Activated gamma-delta T cell treated with anti-CD3 and anti-CD28 coated beads, Interleukin-2, amount 50 U/mL, for 16 hours (primary cell): ENCODE measurements at places on chromosomes 7 and 10.

DNA sequence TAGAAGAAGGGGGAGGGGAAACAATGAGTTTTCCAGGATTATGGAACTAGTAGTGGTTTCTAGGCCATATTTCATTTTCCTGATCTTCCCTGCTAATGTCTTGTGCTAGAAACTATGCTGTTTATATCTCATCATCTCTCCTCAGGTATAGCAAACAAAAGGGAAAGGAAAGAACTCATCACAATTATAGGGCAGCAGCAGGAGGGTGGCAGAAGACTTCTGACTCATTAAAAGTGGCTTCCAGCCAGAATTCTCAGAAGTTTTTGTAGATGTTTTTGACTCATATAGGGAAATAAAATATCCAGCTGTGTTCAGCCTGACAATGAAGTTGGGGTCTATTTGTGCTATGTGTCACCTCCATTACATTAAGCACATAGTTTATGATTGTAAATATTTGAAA, 6.5 kb downstream of the AHR start:
- no peak for DNase-seq

DNA sequence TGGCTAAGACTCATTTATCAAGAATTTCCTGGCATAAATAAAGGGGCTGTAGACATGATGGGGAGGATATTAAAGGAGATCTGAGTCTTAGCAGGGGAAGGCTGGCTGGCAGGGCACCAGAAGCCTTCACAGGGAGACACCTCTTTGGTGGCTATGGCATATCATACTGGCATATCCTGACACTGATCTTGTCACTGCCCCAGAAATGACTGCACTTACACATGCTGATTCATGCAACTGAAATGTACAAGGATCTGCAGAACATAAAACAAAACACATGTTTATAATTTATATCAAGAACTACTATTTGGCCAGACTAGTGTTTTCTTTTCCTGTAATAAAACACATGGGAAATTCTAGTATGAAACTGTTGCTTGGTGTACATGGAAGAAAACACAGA, 5.5 kb upstream of the LIPN start:
- no peak for DNase-seq

GRCh38 chr7:6403907-6404306, 43.8 kb downstream of the DAGLB start:
- no peak for DNase-seq

DNA sequence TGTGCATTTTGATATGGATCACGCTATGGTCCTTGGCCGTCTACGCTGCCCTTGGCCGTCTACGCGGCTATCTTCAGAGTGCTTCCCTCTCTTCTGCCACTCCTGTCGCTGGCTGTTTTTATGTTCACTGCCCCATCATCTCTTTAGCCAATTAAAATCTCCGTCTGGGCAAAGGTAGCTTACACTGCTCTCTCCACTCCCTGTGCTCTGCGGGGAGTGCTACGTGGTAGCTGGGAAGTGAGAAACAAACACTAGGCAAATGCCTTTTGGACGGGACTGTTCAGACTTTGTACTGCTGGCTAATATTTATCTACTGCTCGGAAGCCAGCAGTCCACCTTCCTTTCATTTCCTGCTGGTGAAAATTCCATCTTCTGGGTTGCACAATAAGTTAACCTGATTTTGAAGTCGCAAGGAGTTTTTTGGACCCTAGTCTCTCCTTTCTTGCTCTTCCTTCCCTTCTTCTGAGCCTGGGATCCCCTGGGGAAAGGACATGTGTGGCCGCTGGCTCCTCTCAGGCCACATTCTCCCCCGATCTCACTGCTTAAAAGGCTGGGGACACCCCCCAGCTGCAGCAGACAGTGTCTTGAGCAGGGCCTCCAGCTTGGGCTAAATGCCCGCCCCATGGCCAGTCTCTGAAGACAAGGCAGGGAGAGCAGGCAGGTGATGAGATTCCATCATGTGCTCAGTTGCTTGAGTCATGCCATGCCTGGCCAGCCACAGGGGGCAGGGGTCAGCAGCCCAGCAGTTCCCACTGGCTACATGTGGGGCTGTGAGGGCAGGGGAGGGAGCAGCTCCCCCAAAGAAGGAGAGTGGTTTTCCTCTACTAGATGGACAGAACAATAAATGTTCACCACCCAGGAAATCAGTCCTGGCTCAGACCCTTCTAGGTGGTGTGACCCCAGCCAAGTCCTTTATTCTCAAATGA, 25.5 kb upstream of the RBM33 start:
- no peak for DNase-seq

DNA sequence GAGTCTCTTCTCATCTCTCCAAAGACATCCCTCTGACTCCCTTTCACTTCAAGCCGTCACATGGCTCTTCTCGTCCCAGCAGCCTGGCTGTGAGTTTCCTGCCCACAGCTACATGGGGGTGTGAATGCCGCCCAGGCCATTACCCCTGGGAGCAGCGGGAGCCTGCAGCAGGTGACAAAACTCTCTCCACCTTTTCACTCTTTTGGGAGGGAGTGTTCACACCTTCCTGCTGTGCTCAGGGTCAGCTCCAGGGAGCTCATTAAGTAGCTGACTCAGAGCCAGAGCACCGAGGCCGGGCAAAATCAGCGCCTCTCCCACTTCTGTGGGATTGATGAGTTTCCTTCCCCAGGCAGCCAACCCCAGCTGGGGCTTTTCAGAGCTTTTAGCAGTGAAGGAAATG, 271.3 kb downstream of the TYW1 start:
- no peak for DNase-seq

- DNase-seq: no peak
These were observed 77.7 kb downstream of the OTUD1 start for GRCh38 chr10:23516530-23516929.

GRCh38 chr10:70958396-70958795, 70.0 kb upstream of the PCBD1 start:
- no peak for DNase-seq

DNA sequence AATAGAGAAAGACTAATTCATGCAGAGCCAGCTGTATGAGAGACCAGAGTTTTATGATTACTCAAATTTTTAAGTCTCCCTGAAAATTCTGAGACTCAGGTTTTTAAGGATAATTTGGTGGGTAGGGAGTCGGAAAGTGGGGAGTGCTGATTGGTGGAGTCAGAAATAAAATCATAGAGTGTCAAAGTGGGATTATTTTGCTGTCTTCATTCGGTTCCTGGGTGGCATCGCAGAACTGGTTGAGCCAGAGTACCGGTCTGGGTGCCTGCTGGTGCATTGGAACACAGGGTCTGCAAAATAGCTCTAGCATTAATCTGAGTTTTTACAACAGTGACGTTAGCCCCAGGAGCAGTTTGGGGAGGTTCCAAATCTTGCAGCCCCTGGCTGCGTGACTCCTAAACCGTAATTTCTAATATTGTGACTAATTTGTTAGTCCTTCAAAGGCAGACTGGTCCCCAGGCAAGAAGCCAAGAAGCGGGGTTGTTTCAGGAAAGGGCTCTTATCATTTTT, 32.4 kb downstream of the GPRIN2 start:
- no peak for DNase-seq

GRCh38 chr7:135729230-135729629, 1.2 kb upstream of the SLC13A4 start:
- DNase-seq: no peak

DNA sequence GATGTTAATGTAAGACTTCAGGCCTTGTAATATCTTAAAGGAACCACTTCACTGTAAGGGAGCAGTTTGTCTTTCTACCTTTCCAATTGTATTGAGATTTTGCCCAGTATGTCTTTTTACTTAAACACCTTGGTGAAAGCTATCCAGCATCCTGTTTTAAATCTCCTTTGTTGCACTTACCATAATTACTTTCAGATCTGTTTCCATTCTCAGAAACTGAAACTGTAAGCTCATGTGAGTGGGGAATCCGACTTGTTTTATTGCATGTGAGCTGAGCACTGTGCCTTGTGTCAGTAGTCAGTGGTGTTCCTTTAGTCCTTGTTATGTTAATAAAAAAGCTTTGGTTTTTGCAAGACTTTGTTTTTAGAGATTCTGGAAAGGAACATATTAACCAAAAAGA, 42.2 kb downstream of the BMPR1A start:
- no peak for DNase-seq

DNA sequence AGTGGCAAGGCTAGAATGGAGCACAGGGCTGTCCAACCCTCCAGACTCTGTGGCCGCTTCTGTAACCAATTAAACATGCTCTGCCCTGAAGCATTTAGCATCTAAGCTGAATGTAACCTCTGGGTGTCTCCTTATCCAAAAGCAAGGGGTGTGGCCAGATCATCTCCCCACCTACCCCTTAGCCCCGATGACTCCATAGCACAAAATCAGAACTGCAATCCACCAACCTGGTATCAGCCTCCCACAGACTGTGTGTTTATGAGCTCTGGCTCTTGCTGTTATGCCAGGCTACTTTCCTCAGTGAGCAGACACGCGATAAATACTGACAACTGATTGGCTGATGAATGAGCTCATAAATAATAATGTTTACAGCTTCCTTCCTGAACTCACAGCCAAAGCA, 3.2 kb downstream of the FRMD4A start:
- DNase-seq: no peak

- no peak for DNase-seq
These were observed 111.8 kb downstream of the VIPR2 start for GRCh38 chr7:159032753-159033472.

- no peak for DNase-seq
These were observed 627.4 kb downstream of the REEP3 start for GRCh38 chr10:64148607-64149006.

DNA sequence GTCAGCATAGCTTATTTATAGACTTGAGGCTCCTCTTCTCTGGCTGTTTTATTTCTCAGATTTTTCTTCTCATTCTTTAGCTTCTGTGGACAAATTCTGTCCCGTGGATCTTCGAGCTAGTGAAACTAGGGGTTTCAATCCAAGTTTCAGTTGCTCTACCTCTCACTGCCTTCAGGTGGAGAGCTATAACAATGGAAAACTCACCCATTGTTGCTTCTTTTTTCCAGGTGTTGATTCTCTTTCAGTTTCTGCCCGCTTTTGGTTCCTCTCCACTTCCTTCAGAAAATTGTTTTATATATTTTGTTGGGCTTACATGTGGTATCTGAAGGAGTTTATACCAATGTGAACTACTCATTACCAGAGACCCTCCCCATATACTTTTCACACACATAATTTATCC, 266.1 kb downstream of the TCF7L2 start:
- DNase-seq: no peak

DNA sequence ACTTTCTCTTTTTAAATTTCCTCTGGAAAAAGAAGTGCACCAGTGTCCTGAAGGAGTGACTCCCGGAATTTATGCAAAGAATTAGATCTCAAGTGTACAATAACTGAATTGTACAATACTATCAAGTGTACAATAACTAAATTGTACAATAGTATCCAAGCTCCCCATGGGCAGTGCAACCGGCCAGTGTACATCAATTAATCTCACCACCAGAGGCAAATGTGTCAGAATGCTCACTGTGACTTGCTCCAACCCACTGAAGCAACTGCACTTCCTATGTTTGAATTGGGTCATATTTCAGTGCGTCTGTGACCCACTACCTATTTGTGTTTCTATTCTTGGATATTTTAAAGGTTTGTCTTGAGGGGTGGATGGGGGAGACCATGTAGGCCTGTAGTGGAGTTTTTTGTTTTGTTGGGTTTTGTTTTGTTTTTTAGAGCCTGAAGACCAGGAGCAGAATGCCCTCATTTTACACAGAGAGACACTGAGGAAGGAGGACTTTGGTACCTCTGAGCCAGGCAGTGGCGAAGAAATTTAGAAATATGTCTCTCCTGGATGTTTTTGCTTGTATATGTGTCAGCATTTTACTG, 78.5 kb upstream of the CTTNBP2 start:
- no peak for DNase-seq

GRCh38 chr7:28470344-28470743, 58.0 kb downstream of the CREB5 start:
- no peak for DNase-seq
